ENCODE measurements at places on chromosomes 12 and 14.

GRCh38 chr12:72102150-72102549, 163.5 kb downstream of the TPH2 start:
- no peak for DNase-seq

GRCh38 chr14:101022121-101022520, 118.6 kb upstream of the RTL1 start:
- DNase-seq: no peak

GRCh38 chr12:6460751-6461371, 9.0 kb downstream of the TAPBPL start:
- DNase-seq: no peak

GRCh38 chr12:42946871-42947381, 357.4 kb upstream of the PRICKLE1 start:
- DNase-seq: no peak

DNA sequence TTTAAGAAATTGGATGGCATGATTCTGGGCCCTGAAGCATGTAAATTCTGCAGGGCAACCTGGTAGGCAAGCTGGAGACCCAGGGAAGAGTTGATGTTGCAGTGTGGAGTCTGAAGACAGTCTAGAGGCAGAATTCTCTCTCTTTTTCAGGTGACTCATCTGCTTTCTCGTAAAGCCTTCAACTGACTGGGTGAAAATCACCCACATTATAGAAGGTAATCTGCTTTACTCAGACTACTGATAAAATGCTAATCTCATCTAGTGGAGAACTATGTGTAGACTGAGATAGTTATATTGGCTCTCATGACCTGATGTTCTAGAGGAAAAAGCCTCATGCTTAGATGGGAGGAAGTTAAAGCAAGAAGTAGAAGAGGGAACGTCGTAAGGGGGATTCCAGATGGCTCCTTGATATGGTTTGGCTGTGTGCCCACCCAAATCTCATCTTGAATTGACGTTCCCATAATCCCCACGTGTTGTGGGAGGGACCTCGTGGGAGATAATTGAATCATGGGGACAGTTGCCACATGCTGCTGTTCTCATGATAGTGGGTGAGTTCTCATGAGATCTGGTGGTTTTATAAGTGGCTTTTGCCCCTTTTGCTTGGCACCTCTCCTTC, 723.8 kb downstream of the BCL11B start:
- DNase-seq: no peak

- no peak for DNase-seq
Measured at GRCh38 chr14:45641541-45641940, 388.5 kb upstream of the MIS18BP1 start.

DNA sequence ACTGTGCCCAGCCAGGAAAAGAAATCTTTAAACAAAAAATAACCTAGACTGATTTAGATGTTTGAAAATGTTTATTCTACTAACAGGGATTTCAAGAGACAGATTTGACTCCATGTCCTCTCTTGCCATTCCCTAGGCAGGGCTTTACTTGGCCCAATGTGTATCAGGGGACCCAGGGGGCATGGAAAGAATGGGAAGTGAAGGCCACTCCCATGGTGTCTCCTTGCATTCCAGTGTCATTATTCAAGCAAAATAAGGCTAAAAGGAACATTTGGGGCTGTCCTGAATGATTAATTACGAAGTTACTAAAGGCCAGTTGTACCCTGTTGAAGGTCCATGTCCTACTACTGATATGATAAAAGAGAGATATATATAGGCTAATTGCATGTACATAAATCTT, 151.9 kb upstream of the ATF7IP start:
- DNase-seq: no peak

DNA sequence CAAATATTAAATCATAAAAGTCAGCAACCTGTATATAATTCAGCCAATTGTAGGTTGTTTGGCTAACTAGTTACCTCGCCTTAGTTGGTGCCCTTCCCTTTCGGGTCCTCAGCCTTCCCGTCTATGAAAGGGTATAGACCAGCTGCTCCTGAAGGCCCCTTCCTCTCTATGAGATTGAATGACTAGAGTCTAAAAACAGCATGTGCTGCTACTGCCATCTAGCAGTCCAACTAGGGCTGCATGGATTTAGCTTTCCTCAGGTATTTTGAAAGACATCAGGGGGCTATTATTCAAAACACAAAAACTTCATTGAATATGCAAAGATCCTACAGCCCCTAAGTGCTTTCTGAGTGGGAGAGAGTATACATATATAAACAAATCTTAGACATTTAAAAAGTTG, 37.0 kb upstream of the TMEM263 start:
- peak; percentile 46 for DNase-seq

- DNase-seq: no peak
Measured at GRCh38 chr14:52310541-52310940, 3.6 kb upstream of the PTGER2 start.

- peak; percentile 32 for DNase-seq
Measured at GRCh38 chr12:50017641-50018040, 7.7 kb downstream of the RACGAP1 start.

- peak; percentile 51 for DNase-seq
Measured at GRCh38 chr12:56838621-56839488, 75.7 kb downstream of the HSD17B6 start.

DNA sequence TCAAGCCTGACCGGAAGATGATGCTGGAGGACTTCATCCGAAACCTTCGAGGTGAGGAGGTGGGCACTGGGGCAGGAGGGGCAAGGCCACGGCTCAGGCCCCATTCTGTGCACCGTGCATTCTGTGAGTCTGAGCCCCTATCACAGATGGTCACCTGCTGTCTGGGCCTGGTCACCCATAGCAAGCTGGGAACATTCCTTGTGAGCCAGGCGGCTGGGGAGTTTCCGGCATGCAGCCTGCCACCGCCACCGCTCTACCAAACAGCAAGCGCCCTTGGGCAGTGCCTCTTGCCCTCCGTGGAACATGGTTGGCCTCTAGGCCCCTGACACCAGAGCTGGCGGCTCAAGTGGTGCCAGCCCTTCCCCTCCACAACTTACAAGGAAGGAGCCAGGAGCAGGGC, 56.3 kb downstream of the SLC6A12 start:
- DNase-seq: no peak
